ENCODE measurements at places on chromosomes 13 and 19. TPM values are rescaled to one million over a fixed set of nuclear protein-coding genes. Genes with fewer than 3 reads are reported as not detected.

The TMEM161A gene
- total RNA-seq, result 23.5 TPM

DNA sequence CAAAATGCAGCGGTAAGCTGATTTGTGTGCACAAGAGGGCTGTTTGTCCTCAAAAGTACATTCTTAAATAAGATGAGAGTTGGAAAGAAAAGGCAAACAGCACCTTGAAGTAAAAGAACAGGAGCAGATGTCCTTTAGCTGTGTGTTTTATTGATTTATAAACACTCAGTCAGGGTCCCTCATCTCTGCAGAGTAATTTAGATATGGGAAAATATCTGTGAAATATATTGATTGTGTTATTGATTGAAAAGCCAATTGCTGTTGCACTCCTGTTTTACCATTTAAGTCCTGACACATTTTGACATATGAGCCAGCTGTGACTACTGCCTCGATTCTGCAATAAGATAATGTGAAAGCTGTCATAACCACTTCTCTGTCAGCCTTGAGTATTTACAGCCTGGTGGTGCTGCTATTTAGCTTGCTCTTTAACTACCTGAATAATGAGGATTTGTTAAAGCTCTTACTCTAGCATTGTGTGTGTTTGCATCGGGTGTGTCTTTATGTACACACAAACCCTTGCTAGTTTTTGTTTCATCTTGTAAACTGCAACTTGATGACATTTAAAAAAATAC lies 550.1 kb downstream of the DACH1 start:
- no peak for DNase-seq

DNA sequence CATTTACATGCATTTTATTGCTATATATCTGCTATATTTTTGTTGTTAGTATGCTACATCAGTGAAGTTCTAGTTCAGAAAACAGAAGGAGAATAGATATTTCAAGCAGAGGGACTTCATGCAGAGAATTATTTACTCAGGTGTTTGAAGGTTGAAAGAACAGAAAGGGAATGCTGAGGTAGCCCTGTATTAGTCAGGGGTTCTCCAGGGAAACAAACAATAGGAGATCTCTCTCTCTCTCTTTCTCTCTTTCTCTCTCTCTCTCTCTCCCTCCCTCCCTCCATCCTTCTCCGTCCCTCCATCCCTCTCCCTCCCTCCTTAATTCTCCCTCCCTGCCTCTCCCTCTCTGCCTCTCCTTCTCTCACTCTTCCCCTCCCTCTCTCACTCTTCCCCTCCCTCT lies 114.3 kb upstream of the TDRD3 start:
- DNase-seq, result no peak

DNA sequence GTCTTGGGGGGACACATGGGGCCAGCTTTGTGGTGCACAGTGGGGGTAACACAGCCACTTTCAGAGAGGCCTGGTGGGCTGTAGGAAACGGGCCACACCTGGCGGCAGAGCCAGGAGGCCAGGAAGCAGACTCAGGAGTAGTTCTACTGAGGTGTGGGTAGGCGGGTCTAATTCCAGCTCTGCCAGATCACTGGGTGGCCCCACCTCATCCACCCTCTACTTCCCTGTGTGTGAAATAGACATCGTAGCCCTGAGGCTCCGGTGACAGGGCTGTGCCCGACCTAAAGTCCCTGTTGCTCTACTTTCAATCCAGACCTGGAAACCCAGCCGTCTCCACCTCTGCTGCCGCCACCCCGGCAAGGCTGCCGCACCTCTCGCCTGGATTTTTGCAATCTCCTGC lies 4.0 kb downstream of the NKPD1 start:
- peak; percentile 5 for DNase-seq

DNA sequence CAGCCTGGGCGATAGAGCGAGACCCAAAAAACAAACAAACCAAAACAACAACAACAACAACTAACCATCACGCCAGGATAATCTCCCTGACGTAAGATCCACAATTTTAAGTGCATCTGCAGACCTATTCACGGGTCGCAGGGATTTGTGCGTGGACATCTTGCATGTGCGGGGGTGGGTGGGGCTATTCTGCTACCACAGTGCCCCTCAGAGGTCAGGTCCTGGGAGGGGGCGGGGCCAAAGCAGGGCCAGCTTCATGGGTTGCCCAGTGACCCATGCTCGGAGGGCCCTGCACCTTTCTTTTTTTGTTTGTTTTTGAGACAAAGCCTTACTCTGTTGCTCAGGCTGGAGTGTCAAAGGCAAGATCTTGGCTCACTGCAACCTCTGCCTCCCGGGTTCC lies 2.6 kb upstream of the CDC42EP5 start:
- no peak for DNase-seq

DNA sequence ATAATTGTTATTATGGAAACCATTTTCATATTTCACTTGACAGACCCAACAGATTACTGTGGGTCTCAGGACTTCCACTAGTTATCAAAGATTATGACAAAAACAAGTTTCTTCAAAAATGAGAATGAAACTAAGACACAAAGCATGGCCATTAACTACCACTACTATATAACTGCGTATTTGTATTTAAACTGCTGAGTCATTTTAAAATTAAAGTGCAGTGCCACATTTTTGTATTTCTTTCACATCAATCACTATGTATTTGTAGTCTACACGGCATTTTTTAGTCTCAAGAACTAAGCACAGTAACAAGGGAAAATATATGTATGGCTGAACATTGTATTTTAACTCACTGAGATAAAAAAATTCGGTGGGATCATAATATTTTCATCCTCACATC lies 10.1 kb upstream of the KLF12 start:
- DNase-seq, result no peak

DNA sequence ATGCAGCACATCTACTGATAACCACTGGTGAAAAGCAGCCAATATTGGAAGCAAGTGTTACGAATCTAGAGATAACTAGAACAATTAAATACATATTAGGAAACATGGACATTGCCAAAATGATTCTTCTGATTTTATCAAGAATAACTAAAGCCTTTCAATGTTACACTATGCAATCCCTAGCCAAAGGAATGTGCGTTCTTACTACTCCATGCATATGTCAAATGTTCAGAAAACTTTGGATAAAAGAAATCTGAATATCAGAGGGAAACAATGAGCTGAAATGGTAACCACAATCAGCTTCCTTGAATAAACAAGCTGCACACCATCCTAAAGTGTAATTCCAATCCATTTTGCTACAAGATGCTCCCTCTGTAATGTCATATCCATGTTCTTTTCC lies 951 bp upstream of the POSTN start:
- DNase-seq, result no peak

The FXYD3 gene
- total RNA-seq, result 2.3 TPM

- DNase-seq, result no peak
These were observed 98.3 kb downstream of the ELF1 start for GRCh38 chr13:40920826-40921225.

- DNase-seq, result peak; percentile 45
These were observed 47.0 kb upstream of the C13orf46 start for GRCh38 chr13:114020750-114021463.

DNA sequence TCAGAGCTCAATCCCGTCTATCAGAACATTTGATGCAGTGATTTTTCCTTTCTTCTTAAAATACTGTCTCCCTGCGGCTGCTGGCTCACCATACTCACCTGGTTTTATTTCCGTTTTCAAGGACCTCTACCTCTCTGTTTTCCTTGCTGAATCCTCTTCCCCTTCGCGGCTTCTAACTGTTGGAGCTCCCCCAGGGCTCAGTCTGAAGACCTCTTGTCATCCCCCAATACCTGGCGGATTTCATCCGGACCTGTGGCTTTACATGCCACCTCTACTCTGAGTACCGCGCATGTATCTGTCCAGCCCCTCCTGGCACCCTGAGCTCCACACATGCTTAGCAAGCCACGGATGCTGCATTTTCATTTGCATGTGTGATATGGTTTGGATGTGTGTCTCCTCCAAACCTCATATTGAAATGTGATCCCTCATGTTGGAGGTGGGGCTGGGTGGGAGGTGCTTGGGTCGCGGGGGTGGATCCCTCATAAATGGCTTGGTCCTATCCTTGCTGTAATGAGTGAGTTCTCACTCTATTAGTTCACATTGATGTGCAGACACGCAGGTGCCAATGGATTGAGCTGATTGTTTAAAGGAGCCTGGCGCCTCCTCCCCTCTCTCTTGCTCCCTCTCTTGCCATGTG lies 106.2 kb upstream of the LSM14A start:
- no peak for DNase-seq

- no peak for DNase-seq
These were observed 5.0 kb downstream of the MVB12A start for GRCh38 chr19:17424743-17425365.

DNA sequence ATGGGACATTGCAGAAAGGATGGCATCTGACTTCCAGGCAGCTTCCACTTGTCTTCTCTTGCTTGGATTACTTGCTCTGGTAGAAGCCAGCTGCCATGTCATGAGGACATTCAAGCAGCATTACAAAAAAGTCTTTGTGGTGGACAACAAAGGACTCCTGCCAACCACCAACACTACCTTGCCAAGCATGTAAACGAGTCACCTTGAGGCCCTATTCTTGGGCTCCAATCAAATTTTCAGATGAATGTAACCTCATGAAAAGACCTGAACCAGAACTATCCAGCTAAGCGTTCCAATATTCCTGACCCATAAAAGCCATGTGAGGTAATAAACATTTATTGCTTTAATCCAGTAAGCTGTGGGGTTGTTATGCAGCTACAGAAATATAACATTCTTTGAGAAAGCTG lies 12.5 kb downstream of the PROSER1 start:
- DNase-seq, result no peak

The KPNA3 gene
- 64.7 TPM for total RNA-seq

- no peak for DNase-seq
These were observed 16.7 kb downstream of the TSKS start for GRCh38 chr19:49746206-49746958.

The PGLYRP2 gene
- not detected for total RNA-seq

The ZNF43 gene
- total RNA-seq, result 5.2 TPM

DNA sequence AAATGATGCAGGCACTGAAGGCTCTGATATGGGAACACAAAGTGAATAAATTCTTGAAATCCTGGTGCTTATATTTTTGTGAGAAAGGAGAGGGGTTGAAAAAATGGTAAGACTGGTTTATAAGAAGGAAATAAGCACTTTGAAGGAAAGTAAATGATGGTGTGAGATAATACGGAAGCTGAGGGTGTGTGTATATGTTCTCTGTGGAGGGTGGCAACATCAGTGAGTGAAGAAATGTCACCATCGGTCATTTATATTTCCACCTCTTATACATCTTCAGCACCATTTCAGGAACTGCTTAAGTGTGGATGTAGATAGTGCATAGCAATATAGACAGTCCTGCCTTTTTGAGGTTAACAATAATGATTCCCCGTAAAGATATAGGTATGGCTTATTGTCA lies 17.5 kb downstream of the ZNF136 start:
- DNase-seq, result no peak

DNA sequence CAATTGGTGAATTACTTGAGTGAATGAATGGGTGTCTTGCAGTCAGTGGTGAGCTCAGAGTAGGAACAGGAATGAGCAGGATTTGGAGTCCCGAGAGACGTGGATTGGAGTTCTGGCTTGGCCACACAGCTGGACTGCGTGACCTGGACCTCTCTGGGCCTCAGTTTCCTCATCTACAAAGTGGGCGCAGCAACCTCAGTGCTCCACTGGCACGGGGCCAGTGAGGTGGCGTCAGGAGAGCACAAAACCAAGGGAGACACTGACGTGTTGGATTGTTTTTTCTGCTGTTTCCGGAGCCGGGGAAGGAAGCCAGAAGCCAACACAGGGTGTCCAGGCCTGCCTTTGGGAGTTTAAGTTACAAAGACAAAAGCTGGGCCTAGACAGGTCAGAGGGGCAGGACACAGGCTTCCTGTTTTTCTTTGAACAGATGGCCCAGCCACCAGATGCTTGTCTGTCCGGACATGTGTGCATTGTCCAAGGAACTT lies 6.5 kb upstream of the DOCK6 start:
- peak; percentile 87 for DNase-seq

DNA sequence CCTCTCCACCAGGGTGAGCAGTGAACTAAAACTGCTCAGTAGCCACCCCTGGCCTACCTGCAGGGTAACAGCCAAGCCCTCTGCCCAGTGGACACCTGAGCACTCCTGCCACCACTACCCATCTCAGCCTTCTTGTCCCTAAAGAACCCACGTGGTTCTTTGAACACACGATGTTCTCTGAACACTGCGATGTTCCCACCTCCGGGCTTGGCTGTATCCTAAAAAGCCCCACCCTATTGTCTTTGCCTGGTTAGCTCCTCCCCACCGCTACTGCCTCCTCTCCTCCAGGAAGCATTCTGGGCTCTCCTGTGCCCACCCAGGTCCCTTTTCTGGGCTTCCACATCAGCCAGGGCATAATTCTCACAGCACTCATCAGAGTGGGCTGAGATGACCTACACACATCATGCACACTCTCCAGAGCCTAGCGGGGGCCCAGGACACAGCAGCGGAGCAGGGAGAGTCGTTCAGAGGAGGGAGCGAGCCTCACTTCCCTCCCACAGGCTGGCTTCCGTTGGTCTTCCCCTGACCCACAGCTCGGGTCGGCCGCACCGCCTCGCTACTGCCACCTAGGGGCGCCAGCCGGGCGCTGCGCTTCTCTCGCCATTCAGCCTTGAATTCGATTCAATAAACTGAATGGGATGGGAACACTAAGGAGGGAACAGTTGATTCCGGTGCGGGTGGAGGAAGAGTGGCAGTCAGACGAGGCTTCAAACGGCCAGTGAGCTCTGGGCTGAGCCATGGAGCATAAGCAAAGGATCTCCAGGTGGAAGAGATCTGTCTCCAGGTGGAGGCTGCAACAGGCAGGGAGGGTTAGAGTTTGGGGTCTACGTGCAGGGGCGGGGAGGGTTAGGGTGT lies 3.2 kb downstream of the ELAVL1 start:
- DNase-seq, result peak; percentile 96

The HOOK2 gene
- total RNA-seq, result 51.6 TPM

The KLK8 gene
- total RNA-seq, result not detected

DNA sequence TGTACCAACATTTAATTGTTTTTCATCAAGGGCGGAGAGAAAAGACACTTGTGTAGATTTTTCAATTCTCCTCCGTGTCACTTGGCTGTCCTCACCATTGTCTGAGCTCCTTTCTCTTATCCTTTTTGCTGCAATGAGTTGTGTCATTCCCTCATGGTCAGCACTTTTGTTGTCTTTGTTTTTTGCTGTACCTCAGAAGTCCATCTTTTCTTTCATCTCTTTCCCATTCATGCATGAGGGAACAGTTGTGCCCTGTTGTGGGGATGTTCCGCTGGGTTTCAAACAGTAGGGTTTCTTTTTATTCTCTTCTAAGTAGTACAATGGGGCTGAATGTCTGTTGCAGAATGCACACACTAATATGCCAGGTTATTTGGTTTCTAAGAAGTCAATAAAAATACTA lies 222.6 kb downstream of the TM9SF2 start:
- DNase-seq, result no peak

- no peak for DNase-seq
These were observed 10.3 kb upstream of the CACNG7 start for GRCh38 chr19:53898636-53899341.

GRCh38 chr19:10364644-10365043 lies 15.7 kb downstream of the TYK2 start:
- DNase-seq, result no peak

All from Right ventricle myocardium inferior (tissue), 1 donor.